ENCODE measurements at places on chromosomes 12 and 14. TPM values are rescaled to one million over a fixed set of nuclear protein-coding genes. Genes with fewer than 3 reads are reported as not detected.

DNA sequence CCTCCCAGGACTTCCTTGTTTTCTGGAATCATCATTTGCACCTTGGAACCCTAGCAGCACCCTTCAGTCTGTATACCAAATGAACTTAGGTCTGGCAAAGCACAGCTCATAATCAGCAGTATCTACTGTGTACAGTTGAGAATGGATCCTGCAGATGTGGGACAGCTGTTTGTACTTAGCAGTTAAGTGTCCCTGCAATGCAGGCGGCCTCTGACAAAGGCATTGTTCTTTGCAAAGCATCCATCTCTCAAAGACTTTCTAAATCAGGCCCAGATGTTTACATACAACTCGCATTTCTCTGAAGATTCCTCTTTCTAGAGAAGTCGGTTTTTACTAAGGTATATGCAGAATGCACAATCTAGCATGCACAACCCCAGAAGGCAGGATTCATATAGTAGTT is 170.5 kb upstream of the RBM19 start:
- DNase-seq = no peak

DNA sequence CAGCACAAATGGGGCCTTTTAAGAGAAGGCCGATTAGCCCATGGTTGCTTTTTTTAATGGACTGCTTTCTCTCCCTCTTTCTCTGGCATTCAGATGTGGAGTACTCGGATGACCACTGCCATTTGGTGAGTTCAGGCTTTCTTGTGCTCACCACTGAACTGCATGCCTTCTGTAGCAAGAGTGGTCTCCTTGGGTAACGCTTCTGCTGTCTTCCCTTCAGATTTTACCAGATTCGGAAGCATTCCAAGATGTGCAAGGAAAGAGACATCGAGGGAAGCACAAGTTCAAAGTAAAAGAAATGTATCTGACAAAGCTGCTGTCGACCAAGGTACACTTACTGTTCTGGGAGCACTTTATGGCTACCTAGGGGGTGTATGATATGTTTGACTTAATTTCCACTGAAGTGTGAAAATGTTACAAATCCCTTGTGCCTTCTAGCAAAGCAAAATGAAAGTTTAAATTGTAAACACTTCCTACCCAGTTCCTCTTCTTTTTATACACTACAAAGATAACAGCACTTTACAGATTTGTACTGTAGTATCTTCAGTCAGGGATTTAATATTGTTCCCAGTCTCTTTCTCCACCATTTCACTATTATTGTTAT is 148.8 kb downstream of the PLXNC1 start:
- no peak for DNase-seq

The JAG2 gene
- total RNA-seq = 28.6 TPM

- no peak for DNase-seq
These were observed 4.4 kb downstream of the XRCC3 start for GRCh38 chr14:103710771-103711377.

DNA sequence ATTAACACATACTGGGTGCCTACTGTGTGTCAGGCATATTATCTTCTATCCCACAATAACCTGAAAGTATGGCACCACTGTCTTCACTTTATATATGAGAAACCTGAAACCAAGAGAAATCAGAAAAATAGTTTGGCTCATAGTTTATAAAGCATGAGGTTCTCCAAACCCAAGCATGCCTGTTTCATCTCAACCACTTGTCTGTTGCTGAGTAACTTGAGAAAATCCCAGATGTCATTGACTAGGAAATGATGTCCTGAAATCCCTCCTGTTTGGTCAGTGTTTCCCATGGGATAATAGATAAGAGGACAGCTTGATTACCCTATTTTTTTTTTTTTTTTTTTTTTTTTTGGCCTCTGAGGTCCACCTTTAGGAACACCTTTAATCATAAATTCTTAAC is 2.6 kb upstream of the IFNG-AS1 start:
- DNase-seq = no peak

DNA sequence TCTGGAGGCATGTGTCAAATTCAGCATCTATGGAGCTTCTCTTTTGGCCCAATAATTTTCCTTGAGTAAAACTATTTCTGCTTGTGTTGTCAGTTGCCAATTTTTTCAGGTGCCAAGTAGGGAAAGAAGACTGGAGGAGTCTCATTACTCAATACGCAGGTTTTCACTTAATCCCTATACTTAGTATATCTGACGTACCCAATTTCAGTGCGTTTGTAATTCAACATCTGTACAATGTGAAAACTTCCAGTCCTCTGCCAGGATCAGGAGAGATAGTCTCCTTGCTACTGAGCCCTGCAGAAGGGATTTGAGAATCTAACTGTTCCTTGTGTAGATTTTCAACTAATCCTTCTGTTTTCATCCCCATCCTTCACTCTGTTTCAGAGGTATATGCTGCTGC is 5.7 kb upstream of the PAWR start:
- no peak for DNase-seq

DNA sequence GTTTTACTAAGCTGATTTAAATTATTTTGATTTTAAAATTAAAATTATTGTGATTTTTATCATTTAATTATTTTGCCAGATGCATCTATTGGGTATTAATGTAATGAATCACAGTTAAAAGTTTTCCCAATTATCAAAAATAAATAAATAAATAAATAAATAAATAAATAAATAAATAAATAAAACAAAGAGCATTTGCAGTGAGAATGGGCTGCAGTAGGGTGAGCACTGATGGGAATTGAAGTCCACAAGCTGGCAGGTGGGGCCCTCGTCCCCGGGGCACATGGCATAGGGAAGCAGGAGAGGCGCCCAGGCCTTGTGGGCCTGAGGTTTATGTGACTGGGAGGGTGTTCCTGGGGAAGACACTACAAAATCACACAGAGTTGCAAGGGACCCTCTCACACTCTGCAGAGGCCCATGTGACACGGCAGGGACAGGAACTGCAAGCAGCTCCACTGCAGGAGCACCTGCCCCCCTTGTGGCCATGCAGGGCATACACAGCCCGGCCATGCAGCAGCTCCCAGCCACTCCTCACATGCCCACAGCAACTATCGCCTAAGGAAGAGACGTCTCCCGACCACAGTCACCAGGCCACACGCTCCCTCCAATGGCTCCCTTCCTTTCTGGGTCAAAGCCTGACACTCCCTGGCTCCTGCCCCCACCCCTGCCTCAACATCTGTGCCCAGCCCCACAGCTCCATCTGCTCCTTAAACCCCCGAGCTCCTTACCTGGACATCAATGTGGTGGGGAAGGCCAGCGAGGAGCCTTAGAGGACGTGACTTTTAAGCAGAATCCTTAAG is 256.3 kb upstream of the SFSWAP start:
- DNase-seq = no peak

GRCh38 chr12:66708704-66709456 is 30.0 kb upstream of the GRIP1 start:
- no peak for DNase-seq

The CMA1 gene
- total RNA-seq = 1.9 TPM

- DNase-seq = no peak
These were observed 102.4 kb downstream of the PPM1H start for GRCh38 chr12:62832558-62832957.

DNA sequence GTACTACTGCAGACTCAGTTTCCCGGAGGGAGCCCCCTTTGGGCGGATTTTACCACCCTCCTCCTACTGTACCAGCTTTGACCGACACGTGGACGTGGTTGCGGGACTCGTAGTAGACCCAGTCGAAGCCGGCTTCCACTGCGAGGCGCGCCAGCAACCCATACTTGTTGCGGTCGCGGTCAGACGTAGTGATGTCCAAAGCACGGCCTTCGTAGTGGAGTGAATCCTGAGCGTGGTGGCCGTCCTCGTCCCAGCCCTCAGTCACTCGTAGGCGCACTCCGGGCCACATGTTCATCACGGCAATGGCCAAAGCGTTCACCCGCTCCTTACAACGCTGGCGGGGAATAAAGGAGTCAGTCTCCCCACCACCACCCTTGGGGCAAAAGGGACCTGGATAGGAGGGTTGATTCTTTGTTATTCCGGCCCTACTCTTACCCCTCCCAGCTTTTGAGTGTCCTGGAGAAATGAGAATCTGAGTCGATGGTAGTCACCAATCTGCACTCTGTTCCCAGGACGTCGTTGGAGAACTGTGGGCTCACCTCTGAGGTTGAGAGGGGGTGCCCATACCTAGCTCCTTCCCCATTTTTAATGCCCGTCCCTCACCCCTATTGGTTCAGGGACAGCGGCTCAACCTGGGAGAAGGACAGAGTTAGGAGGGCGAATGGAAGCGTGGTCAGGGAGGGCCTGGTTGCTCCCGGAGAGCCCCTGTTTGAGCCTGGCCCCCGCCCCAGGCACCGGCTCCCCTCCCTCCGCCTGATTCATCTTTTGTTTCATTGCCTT is 3.4 kb downstream of the DHH start:
- no peak for DNase-seq

The SERPINA6 gene
- total RNA-seq = not detected

The CD27 gene
- total RNA-seq = 0.30 TPM

The CPNE6 gene
- not detected for total RNA-seq

- DNase-seq = no peak
These were observed 5.3 kb upstream of the CDCA4 start for GRCh38 chr14:105026033-105026785.

- no peak for DNase-seq
These were observed 89.3 kb upstream of the TTC7B start for GRCh38 chr14:90905531-90905930.

GRCh38 chr12:52871291-52872039 is 22.7 kb upstream of the KRT78 start:
- no peak for DNase-seq

- DNase-seq = no peak
These were observed 15.8 kb downstream of the VDR start for GRCh38 chr12:47889040-47889439.

The DLGAP5 gene
- total RNA-seq = 0.27 TPM

DNA sequence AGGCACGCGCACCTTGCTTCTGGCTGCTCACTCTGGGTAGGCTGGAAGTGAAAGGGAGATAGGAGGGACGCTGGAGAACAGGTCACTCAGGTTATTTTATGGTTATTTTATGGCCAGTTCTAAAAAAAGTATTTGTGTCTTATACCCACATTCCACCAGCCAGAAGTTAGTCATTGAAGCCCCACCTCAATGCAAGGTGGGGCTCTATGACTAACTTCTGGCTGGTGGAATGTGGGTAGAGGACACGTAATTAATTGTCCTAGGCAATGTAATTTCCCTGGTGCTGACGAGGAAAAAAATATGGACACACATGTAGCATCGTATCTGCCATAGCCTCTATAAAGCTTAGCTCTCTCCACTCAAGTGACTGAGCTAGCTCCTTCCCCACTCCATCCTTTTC is 104.9 kb downstream of the PDZRN4 start:
- DNase-seq = no peak

The GZMH gene
- total RNA-seq = 0.86 TPM

DNA sequence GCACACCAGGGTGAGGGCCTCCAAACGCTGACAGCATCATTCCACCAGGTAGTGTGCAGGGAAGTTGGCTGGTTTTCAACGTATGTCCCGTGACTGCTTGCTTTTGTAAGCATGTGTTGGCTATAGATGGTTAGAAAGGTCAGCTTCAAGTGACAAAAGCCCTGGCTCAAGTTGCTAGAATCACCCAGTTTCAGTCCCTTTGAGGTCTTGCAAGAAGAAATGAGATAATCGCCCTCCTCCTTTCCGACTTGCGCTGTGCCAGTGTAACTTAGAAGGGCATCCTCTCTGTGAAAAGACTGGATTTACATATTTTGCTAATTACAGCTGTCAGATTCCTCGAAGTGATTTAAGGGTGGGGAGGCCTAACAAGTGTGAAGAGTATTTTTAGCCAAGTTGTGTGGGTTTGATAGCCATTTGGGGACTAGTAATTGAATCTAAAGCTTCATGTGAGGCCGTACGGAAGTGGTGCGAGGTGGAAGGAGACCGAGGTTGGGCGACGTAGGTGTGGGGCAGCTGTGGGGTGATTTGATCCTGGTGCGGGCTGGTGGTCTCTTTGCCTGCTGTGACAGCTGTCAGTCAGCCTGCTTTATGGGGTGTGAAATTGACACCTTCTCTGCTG is 94.7 kb downstream of the CHST11 start:
- DNase-seq = no peak

DNA sequence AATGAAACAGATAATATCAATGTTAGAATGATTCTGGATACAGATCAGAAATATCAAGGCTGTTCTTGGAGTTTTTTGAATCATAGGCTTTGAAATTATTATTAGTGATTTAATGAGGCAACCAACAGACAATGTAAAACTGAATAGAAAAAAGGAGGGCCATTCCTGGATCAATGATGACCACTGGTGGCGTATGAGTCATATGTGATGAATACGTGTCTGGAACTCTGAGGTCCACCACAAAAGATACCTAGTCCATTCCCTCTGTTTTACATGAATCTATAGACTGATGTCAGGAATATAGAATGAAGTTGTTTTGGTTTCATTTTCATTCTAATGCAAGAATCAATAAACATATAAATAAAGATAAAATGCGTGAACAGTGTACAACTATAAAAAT is 78.3 kb upstream of the RTL1 start:
- DNase-seq = no peak

The SYT1 gene
- 0.38 TPM for total RNA-seq

The WSCD2 gene
- 0.97 TPM for total RNA-seq

The FKBP4 gene
- total RNA-seq = 63.3 TPM

GRCh38 chr14:77549451-77549850 is 50.8 kb upstream of the ISM2 start:
- DNase-seq = no peak

- DNase-seq = no peak
These were observed 7.5 kb upstream of the PTPRR start for GRCh38 chr12:70928071-70928470.

The FAM90A1 gene
- not detected for total RNA-seq

The MANSC4 gene
- not detected for total RNA-seq

DNA sequence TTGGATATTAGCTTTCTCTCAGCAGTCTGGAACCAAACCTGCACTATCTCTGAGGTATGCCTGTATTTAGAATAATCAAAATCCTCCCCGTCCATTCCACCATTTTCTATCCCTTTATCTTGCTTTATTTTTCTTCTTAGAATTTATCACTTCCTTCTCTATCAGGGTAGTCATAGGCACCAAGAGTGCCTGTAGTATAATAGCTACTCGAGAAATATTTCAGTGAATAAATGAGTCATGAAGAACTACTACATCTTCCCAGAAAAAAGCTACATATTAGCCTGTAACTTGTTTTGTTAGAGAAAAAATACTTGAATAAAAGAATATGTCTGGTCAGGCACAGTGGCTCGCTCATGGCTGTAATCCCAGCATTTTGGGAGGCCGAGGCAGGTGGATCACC is 4.3 kb downstream of the SLC2A14 start:
- no peak for DNase-seq

GRCh38 chr14:72786378-72787350 is 107.2 kb downstream of the DPF3 start:
- DNase-seq = no peak

GRCh38 chr14:21868442-21869046 is 194.9 kb upstream of the OR4E1 start:
- DNase-seq = no peak

The MMP17 gene
- total RNA-seq = 1.3 TPM

DNA sequence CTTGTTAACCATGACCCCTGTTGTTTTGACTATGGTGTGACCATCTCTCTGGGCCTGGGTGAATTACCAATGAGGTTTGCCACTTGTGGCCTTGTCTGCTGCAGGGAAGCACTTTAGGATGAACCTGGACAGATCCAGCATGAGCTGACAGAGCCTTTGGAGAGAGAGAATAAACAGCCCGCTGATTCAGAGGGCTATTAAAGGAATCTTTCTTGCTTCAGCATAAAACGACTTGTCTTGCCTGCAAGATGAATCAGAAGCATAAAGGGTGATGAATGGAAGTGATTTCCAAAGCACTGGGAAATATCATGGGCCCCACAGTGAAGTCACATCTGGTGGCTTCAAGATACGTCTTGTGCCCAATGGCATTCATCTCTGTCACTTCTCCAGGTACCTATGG is 69.0 kb upstream of the WSCD2 start:
- DNase-seq = no peak

- no peak for DNase-seq
These were observed 7.8 kb downstream of the CRACR2A start for GRCh38 chr12:3745152-3745551.

The C1R gene
- total RNA-seq = 165 TPM

All from Right ventricle myocardium superior (tissue), 1 donor.